ENCODE measurements at places on chromosomes 13 and 19.

GRCh38 chr13:58025821-58026220 lies 394.3 kb downstream of the PCDH17 start:
- no peak for DNase-seq

DNA sequence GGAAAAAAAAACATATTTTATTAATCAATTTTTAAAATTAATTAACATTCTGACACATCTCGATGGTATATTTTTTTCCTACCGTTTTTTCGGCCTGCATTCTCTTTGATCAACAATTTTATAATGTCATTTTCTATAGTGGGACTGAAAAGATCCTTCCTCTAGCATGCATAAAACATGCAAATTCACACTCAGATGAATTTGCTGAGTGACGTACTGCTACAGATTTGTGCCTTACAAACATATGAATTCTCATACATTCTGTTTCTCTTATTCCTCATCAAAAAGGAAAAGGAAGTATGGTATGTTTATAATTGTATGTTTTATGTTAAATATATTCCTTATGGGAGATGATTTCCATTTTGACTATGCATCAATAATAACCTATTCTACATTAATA lies 458.2 kb downstream of the TSHZ3 start:
- no peak for DNase-seq

GRCh38 chr19:32859591-32859990 lies 10.0 kb downstream of the SLC7A9 start:
- DNase-seq = no peak

- DNase-seq = no peak
These were observed 15.9 kb upstream of the GAS6 start for GRCh38 chr13:113879494-113880360.

DNA sequence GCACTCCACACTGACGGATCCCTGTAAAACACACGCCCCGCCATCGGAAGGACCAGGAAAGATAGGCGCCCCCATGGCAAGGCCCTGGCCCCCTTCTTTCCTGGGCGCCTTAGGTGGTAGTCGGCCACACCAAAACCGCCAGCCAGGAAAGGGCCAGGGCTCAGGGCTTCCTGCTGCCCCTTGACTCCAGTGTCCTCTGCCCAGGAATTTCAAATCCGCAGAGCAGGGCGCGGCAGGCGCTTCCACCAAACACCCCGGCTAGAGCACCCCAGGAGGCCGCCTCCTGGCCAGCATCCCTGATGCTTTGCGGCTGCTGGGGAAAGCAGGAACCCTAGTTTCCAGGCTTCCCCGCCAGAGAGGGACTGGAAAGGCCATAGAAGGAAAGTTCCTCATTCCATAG lies 57.5 kb downstream of the ZNF726 start:
- DNase-seq = no peak

- no peak for DNase-seq
These were observed 226.4 kb downstream of the SUCLA2 start for GRCh38 chr13:47774671-47774994.

DNA sequence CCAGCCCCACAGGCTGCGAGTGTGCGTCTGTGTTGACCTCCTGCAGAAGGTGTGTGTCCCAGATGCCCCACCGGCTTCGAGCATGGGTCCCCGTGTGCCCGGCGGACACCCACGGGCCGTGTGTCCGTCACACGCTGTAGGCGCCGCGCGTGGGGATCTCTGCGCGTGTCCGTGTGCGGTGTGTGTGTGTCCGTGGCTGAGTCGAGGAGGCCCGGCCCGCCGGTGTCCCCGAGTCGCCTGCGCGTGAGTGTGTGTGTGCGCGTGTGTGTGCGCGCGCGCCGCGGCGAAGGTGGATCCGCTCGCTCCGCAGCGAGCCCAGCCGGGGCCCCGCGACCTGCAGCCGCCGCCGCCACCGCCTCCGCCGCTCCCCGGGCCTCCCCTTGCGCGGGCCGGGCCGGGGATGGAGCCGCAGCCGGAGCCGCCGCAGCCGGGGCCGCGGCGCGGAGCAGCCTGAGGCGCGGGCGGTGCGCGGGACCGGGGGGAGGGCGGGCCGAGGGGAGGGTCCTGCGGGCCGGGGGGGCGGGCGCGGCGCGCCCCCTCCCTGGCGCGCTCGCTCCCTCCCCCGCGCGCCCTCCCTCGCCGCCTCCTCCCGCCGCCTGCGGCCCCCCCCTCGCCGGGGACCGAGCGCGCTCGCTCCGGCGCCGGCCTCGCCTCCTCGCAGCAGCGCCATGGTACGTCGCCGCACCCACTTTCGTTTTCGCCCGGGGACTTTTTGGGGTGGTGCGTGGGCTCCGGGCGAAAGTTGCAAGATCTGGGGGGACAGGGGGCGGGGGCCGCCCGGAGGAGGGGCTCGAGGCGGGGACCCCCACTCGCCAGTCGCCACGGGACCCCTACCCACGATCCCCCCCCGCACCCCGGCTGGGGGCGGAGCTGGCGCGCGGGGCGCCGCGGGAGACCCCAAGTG lies 7.1 kb upstream of the NFIC start:
- peak; percentile 60 for DNase-seq

DNA sequence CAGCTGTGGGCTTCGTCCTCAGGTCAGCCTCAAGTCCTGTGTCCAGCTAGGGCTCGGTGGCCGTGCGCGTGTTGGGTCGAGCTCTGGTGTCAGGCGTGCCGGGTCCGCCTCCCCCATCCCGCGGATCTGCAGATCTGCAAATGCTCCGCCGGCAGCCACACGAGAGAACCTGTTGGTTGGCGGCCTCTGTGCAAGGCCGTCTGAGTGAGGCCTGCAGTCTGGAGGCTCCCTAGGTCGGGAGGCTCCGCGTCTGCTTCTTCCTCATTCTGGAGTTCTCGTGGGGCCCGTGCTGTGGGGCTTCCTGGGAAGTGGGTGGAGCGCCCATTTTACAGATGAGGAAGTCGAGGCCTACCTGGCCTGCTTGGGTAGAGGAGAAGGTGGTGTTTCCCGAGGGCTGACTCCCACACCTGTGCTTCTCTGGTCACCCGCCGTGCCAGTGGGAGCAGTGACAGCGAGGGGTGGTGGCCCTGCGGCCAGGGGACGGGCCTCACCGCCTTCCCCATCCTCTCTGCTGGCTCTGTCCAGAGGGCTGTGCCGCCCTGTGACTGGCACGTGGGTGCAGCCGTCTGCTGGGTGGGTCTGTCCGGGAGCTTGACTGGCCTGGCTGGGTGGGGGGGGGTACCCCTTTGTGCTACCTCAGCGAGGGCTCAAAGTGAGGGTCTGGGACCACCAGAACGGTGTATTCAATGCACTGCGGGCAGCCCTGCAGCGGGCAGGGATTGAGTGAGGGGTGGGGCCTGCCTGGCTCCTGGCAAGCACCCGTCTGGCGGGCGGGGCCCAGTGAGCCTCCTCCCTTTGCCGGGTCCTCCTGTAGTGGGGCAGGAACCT lies 3.3 kb downstream of the CSNK1G2 start:
- DNase-seq = no peak

- no peak for DNase-seq
These were observed 806 bp downstream of the ZNF90 start for GRCh38 chr19:20078581-20079031.

DNA sequence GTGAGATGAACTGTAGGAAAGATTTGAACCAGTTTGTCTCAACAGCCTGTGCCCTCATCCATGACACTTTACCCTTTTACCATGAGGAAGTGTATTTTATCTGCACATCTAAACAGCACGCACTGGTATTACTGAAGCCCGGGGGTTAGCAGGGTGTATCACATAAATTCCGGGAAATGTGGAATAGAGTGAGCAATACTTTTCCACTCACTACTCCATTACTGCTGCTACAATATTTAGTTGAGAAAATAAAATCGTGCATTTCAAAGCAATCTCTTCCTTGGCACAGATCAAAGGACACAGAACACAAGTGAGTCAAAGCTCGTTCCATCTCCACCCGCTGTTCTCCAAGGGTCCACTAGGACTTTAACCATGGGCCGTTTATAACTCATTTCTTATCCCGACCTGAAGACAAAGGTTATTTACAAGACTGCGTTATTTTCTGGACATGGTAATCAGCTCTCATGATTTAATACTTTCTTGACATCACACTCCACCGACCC lies 35.2 kb downstream of the STK24 start:
- no peak for DNase-seq

- DNase-seq = no peak
These were observed 174.0 kb upstream of the LSM14A start for GRCh38 chr19:33998302-33998701.

DNA sequence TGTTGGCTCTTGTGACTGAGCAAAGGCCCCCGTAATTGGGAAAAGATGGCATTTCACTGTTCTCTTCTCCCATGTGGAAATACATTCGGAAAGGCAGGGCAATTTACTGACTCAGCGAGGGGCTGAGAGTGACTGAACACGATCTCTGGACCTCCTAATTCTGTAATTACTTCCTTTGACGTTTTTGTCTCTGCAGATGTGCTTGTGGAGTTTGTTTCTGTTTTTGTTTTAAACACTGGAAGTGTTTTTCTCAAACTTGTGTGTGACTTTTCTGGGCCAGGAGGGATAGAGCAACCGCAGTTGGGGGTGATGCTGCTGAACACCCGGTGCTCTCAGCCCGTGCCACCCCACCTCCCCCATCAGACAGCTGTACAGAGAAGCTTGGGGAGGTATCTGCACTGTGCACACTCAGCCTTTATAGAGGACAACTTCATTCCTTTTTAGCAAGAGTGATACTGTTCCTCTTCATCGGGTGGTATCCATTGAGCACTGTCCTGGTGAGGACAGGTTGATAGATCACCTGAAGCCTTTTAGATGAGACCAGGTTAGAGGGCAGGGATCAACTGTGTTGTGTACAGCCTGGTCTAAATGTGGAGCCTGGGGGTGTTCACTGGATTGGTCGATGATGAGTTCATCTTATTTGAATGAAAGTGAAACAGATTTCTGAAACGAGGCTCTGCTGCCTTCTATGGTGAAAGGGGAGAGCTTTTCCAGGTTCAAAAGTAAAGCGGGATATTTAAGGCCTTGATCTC lies 117.4 kb downstream of the ESD start:
- DNase-seq = peak; percentile 6

GRCh38 chr19:45090606-45091005 lies 2.4 kb upstream of the PPP1R37 start:
- DNase-seq = no peak

DNA sequence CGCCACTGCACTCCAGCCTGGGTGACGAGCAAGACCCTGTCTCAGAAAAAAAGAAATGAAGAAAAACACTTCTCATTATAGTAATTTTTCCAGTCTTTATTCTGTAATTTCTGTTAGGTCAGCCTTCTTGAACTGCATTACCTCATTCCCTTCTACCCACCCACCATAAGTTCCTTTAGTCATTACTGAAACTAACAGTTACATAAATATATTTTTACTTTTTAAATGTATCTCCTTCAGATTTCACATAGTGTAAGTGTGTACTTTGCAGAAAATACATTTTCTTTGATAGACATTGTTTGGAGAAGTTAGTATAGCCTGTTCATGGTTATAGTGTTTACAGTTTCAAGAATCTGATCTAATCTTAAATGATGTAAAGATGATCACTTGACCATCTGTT lies 31.7 kb upstream of the KCTD4 start:
- DNase-seq = no peak

DNA sequence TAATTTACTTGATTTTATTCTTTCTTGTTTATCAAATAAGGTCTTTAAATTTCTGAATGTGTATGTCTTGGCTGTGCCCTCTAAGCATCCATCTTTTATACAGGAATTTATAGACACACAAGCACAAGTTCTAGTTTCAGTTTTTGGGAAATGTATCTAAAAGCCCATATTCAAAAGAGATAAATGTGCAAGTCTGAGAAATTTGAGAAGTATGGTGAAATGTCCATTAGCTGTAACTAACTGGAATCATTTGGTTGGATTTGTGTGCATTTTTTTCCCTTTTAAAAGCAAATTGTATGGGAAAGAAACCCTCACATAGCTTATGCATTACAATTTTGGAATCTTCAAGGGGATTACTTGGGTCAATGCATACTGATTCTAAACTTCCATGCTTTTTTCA lies 532.0 kb downstream of the KLF5 start:
- DNase-seq = no peak

GRCh38 chr13:100128838-100129237 lies 39.9 kb downstream of the PCCA start:
- no peak for DNase-seq

DNA sequence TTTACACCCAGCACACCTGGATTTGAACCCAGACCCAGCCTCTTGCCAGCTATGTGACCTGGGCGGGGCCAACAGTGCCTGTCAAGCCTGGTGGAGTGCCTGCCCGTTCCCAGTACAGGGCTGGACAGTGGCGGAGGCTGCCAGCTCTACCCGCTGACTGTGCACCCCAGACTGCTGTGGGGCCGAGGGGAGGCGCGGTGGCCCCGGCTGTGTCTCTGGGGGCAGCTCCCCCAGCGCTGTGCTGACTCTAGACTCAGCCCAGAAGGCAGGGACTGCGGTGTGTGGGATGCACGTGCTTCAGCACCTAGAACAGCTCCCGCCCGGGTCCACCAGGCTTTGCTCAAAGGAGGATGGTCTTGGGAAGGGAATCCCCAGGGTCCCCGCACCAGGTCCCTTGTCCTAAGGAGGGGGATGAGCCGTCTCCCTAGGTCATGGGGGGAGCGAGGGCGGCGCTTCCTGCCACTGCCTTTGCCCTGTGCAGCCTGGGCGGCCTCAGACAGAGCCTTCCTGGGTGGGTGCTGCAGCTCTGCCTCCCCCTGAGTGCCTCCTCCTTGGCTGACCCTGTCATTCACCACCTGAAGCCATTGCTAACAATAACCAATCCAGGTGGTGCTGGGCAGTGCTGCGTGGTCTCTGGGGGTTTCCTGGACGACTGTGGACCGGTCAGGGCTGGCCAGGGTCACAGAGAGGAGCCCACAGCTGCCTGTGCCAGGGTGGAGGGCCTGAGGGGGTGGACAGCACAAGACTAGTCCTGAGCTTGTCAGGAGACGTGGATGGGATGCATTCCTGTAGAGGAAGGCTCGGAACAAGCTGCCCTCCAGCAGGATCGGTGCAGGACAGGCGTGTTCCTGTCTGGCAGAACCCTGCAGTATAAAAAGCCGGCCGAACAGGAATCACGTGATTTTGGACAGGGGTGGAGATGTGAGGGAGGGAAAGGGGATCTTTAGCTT lies 18.6 kb downstream of the TMEM255B start:
- DNase-seq = no peak

DNA sequence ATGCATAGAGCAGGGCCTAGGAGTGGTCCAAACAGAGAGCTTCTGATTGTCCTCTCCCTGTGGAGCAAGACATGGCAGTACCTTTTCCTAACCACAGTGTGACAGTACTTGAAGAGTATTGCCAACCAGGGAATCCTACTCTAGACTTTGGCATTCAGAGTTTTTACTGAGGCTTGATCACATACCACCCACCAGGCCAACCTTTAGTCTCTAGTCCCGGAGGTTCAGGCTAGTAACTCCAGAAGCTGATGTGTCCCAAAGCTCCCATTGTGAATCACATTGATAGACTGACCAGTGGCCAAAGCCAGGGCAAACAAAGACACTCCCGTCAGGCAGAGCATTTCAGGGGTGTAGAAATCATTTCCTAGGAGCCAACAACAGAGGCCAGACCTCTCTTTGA lies 18.4 kb downstream of the IFT88 start:
- no peak for DNase-seq

- no peak for DNase-seq
These were observed 73.9 kb downstream of the MZT1 start for GRCh38 chr13:72653506-72653905.
